ENCODE measurements at places on chromosomes 7 and 10.

GRCh38 chr7:133936074-133936473 lies 191.1 kb upstream of the LRGUK start:
- DNase-seq, result no peak

DNA sequence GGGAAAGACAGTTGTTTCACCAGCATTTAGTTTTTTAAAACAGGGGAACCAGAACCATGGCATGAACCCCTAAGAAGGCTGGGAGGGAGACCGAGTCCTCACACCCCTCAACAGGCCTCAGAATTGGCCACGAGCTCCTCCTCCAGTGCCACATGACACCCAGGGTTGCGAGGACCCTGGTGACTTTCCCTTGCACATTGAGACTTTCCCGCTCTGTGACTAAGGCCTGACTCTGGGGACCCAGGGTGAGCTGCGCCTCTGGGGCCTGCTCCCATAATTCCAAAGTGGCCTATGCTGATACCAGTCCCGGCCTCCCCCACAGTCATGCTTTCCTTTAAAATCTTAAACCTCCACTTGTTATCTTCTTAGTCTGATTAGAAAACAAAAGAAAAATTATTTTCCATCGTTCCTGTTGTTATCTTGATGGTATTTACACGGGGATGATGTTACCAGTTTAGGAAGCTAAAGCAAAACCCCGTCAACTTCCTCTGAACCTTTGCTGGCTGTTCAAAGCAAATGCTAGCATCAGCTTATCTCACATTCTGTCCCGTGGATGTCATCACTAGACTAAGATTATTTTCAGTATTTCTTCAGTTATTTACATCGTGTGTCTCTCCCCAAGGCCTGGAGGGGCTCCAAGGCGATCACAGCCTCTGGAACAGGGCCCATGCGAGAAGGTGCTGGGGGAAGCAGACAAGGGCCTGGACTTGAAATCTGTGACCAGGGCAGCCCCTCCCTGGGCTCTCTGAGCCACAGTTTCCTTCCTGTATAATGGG lies 42.1 kb downstream of the FAM53B start:
- peak; percentile 43 for DNase-seq

DNA sequence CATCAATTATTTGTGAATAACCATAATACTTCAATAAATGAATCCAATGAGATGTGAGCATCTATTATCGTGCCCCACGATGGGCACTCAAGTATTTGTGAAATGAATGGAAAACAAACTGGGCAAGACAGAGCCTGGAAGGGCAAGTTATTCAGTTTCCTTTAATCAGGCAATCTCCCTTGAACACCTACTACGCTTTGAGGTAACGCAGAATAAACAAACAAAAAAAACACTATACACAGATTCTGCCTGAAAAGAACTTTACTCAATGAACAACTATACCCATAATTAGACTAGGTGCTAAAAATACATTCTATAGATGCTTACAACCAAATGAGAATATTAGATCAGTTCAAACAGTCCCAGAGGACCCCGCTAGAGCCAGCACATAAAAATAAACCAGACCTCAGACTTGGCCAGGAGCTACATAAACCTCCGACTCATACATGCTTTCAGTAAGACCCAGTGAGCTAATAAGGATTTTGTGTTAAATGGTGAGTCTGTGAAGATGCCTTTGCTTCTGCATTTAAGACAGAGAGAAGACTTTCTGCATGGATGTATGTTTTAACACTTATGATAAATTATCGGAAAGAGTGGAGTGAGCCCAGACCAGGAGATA lies 121.3 kb downstream of the MPP7 start:
- DNase-seq, result no peak

GRCh38 chr10:29619241-29619669 lies 15.5 kb downstream of the SVIL start:
- DNase-seq, result no peak
